NCI-H510A treated with DMSO at 0.1 percent for 48 hours (cell line): ENCODE measurements at places on chromosomes 13 and 19.

DNA sequence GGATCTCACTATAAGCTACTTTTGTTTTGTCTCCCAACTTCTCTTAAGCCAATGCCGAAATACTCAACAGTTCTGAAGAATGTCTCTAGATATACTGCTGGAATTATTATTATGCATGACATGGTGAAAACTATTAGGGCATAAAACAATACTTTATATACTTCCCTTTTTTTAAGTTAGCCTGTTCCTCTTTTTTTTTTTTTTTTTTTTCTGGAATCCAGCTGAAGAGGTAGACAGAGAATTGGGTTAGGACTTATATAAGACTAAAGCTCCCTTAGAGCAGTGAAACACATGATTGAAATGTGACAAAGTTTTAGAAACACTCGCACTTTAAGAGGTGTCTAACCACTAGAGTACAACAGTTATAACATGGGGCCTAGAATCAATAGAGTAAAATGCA lies 850.9 kb upstream of the PCDH9 start:
- no peak for DNase-seq

DNA sequence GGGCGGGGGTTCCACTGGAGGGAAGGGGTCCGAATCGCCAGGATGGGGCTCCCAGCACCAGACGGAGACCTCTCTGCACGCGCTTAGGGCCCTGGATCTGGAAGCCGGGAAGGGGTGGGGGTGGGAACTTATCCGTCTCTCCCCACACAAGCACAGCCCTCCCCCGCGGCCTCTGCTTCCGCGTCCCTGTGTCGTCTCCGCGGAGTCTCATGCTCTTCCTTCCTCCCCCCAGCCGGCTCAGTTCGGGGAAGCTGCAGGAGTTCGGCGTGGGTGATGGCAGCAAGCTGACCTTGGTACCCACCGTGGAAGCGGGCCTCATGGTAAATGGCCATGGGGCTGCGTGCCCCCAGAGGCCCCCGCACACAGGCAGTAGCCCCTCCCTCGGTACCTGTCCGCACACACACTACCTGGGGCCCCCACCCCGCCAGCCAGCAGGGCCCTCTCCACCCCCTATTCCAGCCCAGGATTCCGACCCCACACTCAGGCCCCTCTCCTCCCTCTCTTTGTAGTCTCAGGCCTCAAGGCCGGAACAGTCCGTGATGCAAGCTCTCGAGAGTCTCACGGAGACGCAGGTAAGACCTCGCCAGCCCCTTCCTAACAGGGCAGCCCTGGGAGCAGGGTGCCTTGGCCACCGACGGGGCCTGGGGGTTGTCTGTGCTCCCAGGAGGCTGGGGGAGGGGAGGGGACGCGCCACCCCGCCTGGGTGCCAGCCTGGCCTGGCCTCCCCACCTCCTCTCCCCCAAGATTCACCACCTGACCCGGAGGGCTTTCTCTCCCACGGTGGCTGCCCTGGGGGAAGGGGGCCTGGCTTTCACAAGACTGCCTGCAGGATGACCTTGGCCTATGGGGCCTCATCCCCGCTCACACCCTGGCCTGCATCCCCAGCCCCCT lies 3.2 kb downstream of the MIDN start:
- no peak for DNase-seq

DNA sequence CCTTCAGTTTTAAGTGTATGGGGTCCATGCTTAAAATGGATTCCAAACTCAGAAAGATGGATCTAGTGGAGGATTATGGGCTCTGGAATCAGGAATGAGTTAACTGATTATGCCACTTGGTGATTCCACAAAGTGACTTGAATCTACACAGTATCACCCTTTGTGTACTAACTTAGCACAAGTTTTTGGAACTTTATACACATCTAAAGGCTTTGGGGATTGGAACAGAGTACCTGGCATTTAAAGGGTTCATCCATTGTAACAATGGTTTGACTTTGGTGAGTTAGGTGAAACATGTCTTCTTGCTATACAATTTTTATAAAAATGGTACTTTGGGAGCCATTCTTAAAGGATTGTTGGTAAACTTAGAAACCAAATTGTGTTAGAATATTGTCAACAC lies 1.1 kb downstream of the RPL21 start:
- no peak for DNase-seq

DNA sequence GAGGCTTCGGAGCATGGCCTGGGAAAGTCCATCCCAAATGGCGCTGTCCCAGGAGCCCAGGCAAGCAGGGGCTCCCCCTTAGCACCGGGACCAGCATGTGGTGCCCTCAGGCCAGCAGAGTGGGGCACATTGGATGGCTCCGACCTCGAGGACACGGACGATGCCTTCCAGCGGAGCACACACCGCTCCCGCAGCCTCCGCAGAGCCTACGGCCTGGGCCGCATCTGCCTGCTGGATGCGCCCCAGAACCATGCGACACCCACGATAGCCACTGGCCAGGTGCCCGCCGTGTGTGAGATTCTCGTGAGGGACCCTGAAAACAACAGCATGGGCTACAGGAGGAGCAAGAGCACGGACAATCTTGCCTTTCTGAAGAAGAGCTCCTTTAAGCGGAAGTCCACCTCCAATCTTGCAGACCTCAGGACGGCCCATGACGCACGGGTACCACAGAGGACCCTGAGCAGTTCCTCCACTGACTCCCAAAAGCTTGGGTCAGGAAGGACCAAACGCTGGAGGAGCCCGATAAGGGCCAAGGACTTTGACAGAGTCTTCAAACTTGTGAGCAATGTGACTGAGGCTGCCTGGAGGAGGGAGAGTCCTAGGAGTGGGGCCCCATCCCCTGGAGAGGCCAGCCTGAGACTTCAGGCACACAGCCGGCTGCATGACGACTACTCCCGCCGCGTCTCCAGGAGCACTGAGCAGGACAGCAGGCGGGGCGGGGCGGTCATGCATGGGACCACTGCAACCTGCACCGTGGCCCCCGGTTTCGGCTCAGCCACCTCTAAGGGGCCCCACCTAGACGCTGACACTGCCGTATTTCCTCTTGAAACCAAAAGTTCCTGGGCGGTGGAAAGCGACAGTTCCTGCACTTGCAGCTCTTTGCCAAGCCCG lies 63.1 kb downstream of the SPATA13 start:
- DNase-seq, result no peak

- no peak for DNase-seq
Measured at GRCh38 chr19:38384209-38385027, 3.4 kb downstream of the GGN start.

DNA sequence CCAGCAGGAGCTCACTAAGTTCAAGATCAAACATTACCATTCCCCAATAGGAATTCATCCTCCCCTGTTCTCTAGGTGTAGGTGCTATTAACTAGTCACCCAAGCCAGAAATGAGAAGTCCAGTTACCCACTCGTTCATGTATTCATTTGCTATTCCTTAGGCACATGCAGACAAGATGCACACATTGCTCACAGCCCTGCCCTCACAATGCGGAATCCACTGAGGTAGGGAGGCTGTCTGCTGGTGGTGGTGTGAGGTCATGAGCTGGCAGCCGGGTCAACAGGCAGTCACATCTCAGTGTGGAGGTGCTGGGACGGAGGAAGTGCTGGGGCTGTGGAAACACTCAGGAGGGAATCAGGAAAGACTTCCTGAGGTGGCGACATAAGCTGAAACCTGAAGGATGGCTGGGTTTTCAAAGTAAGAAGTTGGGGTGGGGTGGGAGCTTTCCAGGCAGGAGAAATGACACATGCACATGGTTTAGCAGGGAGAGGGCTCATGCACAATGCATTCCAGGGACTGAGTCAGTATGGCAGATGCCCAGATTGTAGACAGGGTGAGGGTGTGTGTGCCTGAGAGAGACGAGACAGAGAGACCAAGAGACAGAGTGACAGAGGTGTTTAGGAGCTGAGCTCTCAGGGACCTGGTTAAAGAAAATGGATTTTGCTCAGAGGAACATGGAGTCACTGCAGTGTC lies 117.6 kb downstream of the USP12 start:
- no peak for DNase-seq

DNA sequence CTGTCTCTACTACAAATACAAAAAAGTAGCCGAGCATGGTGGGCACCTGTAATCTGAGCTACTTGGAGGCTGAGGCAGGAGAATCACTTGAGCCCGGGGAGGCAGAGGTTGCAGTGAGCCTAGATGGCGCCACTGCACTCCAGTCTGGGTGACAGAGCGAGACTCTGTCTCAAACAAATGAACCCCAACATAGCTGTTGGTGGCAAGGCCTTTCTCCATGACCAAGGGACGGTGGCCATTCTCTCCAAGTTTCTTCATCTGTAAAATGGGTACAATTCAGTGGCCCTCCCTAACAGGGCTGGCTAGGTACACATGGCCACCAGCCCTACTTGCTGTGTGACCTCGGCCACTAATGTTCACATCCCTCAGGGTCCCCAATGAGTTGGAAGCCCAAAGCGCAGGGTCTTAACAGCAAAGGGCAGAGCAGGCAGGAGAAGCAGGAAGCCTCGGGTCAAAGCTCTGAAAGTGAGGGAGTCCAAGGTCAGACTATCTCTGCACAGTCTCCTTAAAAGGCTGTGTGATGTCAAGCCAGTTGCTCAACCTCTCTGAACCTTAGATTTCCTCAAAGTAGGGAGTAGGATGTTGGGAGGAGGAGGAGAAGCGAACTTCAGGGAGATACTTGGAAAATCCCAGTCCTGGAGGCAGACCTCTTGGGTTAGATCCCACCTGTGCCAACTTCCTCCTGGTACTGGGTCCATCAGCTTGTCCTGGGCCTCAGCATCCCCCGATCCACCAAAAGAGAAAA lies 2.7 kb downstream of the JUND start:
- no peak for DNase-seq

DNA sequence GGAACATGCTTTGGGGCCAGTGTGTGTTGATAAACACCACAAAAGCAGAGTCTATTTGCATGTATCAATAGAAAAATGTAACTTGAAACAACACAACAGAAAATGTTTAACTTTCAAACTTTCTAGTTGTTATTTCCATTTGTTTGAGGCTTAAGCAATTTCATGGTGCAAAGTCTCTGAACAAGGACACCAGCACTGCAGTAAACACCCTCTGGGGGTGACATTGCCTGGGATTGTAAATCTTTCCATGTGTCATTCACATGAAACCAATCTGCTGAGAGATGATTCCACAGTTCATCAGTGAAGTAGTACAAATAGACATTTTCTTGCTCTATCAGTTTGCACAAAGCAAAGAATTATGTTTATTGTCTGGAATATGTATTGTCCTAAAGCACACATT lies 124.5 kb downstream of the ITGBL1 start:
- DNase-seq, result no peak

DNA sequence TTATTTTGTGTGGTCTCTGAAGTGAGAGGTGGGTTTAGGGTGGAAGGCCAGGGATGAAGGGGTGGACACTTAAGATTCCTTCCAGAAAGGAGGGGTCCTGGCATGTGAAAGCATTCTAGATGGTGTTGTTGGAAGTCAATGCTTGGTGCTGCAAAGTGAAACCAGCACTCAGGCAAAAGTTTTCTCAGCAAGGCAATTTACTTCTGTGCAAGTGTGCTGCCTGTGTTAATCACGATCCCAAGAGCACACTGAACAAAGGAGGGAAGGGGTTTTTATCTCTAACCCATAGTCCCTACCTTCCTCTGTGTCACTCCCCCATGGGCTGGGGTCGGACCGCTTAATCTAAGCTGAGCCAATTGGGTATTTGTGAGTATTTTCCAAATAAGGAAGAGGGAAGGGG lies 1.3 kb downstream of the ZNF134 start:
- DNase-seq, result no peak

- DNase-seq, result no peak
Measured at GRCh38 chr13:112658808-112659207, 31.0 kb upstream of the ATP11A start.

- DNase-seq, result no peak
Measured at GRCh38 chr19:58575183-58576041, 2.3 kb upstream of the MZF1 start.

DNA sequence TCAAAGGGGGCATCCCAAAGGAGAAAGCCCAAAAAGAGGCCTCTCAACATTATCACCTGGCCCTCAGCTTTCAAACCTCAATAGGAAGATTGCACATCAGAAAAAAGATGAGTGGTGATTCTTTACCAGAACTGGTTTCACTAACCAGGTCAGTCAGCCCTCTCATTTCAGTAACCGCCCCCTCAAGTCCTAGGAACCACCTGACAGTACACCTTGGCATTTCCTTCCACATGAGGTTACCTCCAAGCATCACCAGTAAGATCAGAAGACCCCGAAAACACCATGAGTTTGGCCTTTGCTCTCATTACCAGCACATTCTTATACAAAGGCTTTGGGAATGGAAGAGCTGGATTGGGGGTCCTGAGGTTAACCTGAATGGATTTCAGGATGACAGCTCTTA lies 200.5 kb downstream of the SUCLA2 start:
- no peak for DNase-seq

- no peak for DNase-seq
Measured at GRCh38 chr13:60242043-60242595, 78.4 kb upstream of the DIAPH3 start.

DNA sequence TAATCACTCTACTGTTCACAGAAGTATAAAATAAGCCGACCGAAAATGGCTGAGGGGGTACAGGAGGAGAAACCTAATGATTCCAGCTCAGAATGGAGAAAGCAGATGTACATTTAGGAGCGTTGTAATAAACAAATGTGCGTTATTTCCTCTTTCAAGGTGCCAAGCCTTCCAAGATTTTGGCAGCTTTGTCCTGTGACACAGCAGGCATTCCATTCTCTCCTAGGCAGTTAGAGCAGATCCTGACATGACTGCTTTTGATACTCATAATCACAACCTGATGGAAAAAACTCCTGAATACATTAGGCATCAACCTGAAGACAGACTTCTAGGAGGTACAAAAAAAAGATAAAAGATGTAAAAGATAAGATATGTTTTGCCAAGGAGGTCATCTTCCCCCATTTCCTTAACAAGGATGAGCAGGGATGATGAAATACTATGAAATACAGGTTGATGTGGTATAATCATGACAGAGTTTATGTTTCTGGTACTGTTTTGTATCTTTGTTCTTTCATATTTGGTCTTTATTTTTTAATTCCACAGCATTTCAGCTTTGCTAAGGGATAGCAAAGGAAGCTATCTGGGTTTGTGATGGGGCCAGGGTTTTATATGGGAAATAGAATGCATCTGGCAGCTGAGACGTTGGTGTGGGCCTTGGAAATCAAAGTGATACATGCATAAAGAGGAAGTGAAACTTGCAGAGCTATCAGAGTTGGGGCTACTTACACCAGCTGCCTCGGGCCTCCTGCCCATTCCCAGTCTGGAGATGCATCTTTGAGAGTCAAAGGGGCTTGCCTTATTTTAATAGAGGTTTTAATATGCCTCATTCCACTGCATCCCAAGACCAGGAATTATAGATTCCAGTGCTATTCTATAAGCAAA lies 222.5 kb downstream of the OXGR1 start:
- DNase-seq, result no peak

DNA sequence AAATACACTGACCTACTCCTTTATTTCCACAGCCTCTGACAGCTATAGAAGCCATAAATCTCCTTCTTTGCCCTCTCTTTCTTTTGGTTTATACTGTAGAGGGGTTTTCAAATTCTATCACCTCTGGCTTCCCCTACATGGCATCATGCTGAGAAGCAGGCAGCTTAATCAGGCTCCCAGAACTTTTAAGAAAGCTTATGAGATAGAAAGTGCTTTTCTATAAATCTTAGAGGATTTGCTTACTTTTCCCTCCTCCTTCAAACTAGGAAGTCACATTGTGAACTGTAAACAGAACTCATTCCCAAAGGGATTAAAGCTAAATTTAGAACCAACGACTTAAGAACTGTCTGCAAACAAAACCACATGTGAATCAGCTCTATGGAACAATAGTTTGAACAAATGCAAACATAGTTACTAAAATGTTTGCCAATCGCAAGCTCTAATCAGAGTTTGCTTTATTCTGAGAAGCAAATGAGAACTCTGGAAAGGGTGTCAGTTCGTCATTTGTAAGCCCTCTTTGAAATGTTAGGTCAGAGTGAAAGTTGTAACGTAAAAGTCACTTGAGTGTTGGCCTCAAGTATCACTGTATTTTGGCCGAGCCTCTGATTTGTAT lies 344.1 kb downstream of the RFC3 start:
- DNase-seq, result peak; percentile 55
